ENCODE measurements at places on chromosomes 4 and X.
A peak's percentile ranks its signal among the peaks of the same experiment; 100 is the strongest.

GRCh38 chr4:78065508-78066192 lies 8.5 kb downstream of the FRAS1 start:
- no peak for DNase-seq

GRCh38 chrX:104255465-104255864 lies 732 bp upstream of the ESX1 start:
- DNase-seq = no peak

GRCh38 chr4:94653095-94653649 lies 104.6 kb upstream of the BMPR1B start:
- DNase-seq = no peak

- DNase-seq = no peak
Observed at GRCh38 chrX:115047181-115047580, 29.8 kb upstream of the IL13RA2 start.

DNA sequence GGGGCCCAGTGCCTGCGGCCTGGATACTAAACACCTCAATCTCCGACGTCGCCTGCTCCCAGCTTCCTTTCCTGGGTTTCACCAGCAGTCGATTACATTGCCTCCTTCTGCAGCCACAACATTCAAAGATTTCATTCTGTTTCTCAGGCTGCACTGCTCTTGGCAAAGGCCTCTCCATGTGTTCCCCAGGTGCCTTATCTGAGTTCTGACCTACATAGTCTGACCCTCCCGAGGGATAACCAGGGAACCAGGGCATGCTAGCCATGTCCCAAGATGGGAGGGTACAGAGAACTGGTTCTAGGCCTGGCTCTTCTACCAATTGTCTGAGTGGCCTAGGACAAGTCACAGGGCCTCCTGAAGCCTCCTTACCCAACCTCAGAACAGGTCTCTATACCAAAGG lies 62.2 kb upstream of the ACSL1 start:
- no peak for DNase-seq

GRCh38 chr4:161419822-161420221 lies 744.0 kb downstream of the FSTL5 start:
- DNase-seq = no peak

DNA sequence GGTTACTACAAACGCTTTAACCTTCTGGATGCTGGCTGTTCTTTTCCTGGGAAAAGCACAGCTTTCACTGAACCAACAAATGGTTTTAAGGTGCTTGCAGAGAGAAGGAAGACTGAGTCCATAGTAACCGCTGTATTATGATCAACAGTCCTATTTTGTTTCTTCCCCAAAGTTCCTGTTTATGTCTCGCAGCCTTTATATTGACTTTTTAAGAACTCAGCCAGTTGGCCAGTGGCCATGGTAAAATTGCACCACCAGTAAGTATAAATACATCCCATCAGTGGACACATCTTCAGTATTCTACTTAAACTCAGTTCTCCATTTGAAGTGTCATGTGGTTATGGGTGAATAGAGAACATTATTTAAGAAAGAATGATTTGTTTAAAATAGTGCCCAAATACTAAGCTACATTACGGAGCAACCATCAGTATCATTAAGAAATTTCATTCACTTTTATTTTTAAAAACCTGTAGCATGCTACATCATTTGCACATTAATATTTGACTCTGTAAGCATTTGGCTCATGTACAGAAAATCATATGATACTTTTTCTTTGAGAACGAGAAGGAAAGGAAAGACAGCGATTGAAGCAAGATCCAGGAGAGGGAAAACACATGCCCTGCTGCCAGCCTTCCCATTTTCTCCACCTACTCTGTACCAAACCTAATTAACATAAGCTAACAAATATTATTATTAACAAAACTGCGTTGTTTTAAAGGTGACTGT lies 287.0 kb downstream of the ARHGAP24 start:
- DNase-seq = no peak

DNA sequence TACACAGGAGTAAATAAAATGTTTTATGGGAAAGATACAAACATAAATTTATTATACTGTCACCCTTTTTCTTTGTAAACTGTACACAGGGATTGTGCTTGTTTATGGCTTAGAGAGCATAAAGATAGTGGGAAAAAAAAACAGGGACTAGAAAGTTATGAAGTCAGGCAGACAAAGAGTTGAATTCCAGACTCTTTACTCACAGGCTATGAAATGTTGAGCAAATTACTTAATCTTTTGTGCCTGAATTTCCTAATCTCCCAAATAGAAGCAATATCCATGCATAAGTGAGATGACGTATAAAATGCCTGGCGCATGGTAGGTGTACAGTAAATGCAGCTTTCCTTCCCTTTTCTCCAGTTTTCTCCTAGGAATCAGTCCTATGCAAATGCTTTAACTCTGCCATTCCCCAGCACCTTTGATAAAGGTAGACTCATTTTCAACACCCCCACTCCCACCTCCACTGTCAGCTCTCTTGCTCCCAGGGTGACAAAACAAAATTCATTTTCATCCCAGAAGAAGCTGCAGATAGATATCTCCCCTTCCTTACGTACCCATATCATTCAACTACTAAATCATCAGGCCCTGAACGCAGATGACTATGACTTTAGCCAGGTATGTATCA lies 44.5 kb upstream of the BTC start:
- no peak for DNase-seq

- DNase-seq = no peak
Observed at GRCh38 chr4:7775396-7775795, 164.3 kb downstream of the AFAP1 start.

- DNase-seq = no peak
Observed at GRCh38 chrX:41449615-41450014, 2.5 kb downstream of the NYX start.

GRCh38 chr4:141020801-141021261 lies 112.4 kb downstream of the RNF150 start:
- DNase-seq = no peak

- DNase-seq = no peak
Observed at GRCh38 chr4:89319756-89320155, 12.2 kb upstream of the GPRIN3 start.

DNA sequence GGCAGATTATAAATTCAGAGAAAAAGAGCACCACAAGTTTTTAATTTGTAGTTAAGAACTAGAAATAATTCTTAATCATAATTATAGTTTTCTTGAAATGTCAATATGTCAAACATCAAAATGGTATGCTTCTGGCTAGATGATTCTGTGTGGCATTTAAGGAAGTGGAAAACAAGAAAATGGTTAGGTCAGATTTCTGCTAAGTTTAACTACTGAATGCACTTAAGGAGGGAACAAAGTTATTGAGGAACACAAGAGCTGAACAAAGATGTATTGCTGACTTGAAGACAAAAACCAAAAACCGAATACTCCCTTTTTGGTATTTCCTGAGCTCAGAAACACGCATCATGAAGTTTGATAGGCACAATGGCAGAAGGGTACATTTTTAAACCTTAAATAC lies 58.7 kb upstream of the GPR34 start:
- DNase-seq = no peak

DNA sequence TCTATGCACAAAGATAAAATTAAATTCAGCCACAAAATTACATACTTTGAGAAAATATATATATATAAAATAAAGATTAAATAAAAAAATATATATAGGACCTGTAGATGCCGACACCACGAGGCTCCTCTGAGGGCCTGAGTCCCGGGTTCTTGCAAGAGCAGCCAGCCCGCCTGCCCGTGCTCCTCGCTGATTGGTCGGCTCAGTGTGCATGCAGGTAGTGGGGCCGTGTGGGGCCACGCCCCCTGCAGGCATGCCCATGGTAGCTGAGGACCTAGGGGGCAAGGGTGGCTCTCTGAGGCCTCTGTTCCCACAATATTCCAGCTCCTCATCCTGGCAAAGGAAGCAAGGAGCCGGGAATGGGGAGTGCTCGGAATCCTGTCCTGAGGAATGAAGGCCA lies 80.5 kb upstream of the AMELX start:
- no peak for DNase-seq

DNA sequence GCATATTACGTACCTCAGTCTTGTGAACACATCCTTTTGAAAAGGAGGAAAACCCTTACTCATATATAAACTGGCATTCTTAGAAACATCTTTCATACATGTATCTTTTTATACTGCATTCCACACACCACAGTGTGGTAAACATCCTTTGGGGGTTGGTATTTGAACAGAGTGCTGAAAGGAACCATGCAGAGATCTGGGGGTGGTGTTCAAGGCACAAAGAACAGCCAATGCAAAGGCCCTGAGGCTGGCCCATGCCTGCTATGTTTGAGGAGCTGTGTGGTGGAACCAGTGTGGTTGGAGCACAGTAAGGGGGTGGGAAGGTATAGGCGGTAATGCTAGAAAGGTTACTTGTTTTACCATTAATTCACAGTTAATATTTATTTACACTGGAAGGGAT lies 2.0 kb downstream of the ELK1 start:
- DNase-seq = no peak

- DNase-seq = no peak
Observed at GRCh38 chr4:74293558-74293957, 14.7 kb upstream of the EPGN start.

GRCh38 chr4:113080050-113080449 lies 30.6 kb downstream of the ANK2 start:
- DNase-seq = no peak

DNA sequence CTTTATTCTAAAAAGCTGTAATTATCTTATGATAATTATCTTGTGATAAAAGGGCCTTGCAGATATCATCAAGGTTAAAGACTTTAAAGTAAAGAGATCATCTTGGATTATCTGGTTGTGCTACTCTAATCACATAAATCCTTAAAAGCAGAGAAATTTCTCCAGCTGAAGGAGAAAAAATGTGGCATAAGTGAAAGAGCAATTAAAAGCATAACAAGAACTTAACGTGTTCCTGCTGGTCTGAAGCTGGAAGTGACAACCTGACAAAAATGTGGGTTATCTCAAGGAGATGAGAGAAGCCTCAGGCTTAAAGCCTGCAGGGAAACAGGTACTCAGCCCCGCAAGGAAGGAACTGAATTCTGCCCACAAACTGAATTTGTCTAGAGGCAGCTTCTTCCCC lies 449.1 kb upstream of the NDST4 start:
- DNase-seq = no peak

DNA sequence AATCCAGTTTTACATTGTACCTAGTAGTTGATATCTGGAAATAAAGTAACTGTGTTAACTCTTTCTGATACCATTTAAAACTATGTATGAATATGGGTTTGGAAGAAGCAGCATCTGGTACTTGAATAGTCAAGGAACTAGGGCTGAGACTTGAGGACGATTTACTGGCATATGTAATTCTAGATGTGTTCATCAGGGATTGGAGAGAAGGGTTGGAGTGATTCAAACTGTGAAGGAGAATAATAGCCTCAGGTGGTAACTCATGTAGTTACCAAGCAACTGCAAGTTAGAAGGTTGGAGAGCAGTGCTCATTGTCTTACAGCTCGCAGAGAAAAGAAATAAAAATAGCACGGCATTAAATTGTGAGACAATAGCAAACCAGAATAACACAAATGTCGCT lies 29.5 kb upstream of the TXLNG start:
- DNase-seq = no peak

DNA sequence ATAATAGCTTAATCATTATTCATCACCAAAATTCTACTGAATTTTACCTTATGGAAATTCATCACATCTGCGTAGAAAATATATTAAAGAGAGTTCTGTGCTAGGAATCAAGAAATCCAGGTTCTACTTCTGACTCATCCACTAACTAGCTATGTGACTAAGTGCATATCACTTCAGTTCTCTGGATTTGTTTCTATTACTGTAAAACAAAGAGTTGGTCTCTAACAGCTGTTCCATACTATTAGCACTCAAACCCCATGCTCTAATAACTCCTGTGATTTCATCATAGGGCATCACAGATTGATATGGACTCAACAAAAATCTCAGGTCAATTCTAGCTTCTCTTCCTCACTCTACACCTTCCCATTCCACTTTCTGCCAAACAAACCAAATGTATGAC lies 572.0 kb downstream of the INPP4B start:
- no peak for DNase-seq

DNA sequence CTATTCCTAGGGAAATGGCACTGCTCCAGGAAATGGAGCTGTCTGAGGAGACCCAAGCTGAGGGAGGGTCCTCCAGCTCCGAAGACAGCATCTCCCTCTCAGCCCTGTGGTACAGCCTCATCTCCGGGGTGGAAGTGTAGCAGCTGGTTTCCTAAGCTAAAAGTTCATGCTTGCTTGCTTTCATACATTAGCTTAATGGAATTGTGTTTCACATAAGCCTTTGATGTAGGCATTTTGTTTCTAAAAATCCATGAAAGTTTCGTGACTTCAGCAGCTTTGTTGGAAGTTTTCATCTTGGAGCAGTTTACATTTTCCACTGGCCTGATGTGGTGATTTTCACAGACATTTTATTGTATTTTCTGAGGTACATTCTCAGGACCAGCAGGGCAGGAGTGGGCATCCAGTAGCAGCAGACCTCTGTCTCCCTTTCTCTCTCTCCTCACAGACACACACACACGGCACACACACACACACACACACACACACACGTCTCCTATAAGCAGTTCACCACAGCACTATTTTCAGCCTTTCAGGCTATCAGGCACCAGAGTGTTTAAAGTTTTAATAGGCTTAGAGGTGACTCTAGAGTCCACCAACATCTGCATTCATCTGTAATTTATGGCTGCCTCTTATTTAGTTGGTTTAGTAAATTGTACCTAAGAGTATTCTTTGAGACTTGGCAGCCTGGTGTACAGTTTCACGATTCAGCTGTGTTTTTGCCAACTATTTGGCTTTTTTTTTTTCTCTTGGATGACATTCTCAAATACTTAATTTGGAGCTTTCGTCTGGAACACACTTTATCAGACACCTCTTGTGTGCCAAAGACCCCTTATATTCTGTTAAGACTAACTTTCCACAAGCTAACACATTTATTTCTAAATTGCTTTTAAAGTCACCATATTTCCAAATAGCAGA lies 225.8 kb upstream of the SFRP2 start:
- DNase-seq = no peak

- DNase-seq = no peak
Observed at GRCh38 chr4:144658903-144659302, 12.9 kb downstream of the HHIP start.

- DNase-seq = no peak
Observed at GRCh38 chrX:129158505-129158904, 364.8 kb downstream of the SMARCA1 start.

GRCh38 chrX:9988762-9989161 lies 21.6 kb downstream of the CLDN34 start:
- peak; percentile 32 for DNase-seq

DNA sequence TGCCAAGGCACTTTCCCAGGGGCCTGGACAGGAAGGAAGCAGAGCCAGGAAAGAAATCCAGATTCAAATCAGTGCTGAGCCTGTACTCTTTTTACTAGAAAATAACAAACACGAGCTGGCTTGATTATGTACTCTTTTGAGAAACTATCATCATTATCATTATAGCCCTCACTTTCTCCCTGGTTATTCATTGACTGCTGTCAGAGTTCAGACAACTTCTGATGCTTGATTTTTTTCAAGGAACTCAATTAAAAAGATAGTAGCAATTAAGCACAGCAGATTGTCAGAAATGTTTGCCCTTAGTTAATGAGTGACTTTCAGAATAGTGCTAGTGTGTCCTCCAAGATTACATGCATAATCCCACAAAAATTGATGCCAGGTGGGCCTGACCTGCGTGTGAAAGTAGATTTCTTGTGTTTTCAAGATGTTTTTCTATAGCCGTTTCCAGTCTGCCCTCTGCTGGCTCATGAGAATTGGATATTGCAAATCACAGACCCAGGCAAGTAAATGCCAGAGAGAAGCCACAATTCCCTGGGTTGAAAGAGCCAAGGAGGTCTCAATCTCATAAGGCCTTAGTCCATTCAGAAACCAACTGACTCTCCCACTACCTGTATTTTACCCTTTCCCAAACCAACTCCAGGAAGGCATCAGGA lies 14.3 kb upstream of the PNPLA4 start:
- no peak for DNase-seq

All from CD4-positive, alpha-beta T cell treated with Interleukin-12 subunit alpha and Interleukin-12 subunit beta, for 1 hour (primary cell).